ENCODE measurements at places on chromosomes 2 and 18. TPM values are rescaled to one million over a fixed set of nuclear protein-coding genes. Genes with fewer than 3 reads are reported as not detected.

The SPP2 gene
- total RNA-seq, result not detected

The DYNAP gene
- not detected for total RNA-seq

The DSG4 gene
- not detected for total RNA-seq

The PLEK gene
- total RNA-seq, result 6.9 TPM

The GKN2 gene
- total RNA-seq, result not detected

The GPBAR1 gene
- 0.19 TPM for total RNA-seq

The LOXL3 gene
- 1.1 TPM for total RNA-seq

The MAPK4 gene
- not detected for total RNA-seq

The EVX2 gene
- not detected for total RNA-seq

The G6PC2 gene
- total RNA-seq, result not detected

The SCYGR2 gene
- not detected for total RNA-seq

The RESP18 gene
- not detected for total RNA-seq

The NCKAP5 gene
- not detected for total RNA-seq

The GIGYF2 gene
- total RNA-seq, result 51.4 TPM

The RBKS gene
- 9.7 TPM for total RNA-seq

The SRD5A2 gene
- total RNA-seq, result not detected

The LHCGR gene
- total RNA-seq, result not detected

The DOK6 gene
- not detected for total RNA-seq

The KANSL1L gene
- total RNA-seq, result 4.0 TPM

All from activated CD4-positive, alpha-beta memory T cell treated with anti-CD3 and anti-CD28 coated beads for 36 hours (primary cell).